RCC 7860 (cell line): ENCODE measurements at places on chromosomes 2 and 18.

DNA sequence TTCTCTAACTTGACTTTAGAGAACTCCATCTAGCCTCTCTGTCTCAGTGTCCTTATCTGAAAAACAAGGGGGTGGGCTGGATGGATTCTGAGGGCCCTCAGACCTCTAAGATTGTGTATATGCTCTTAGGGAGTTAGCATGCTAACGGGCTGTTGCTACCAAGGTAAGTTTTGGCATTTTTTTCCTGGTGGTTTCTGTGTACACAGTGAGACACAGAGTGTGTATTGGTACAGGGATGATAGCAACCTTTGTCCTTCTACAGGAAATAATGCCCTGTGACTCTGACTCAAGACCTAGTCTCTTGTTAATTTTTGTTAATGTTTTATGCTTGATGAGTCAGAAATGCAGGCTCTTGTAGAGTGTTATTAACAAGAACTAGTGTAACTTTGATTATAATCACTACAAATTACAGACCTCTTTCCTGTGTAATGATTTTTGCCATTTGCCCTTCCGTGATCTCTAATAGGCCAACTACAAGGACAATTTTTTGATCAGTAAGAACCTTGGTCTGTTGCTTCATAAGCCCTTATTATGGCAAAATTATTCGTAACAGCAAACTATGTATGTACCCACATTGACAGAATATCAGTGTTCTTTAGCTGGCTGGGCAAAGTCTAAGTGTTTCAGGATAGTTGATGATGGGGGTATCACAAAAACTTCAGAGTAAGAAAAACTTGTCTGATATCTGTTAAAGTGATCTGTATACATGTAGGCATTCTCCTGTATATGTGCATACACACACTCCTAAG lies 89.7 kb downstream of the SPTBN1 start:
- peak; percentile 97 for DNase-seq

- DNase-seq, result no peak
Measured at GRCh38 chr2:590214-591175, 86.7 kb downstream of the TMEM18 start.

DNA sequence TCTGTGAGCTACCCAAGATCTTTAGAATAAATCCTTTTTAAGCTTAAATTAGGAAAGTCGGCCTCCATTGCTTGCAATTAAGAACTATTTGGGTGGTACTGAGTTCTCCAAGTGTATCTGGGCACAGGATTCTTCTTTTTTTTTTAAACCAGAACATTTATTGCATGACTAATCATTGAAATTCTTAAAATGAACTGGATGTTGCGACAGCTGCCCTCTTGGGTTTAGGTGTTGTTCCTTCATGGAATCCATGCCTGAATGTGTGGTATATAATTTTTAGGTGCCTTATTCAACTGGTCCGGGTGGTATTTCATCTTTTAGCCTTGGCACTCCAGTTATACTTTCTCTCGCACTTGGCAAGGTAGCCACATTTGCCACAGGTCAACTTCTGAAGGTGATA lies 14.5 kb upstream of the KCNK3 start:
- no peak for DNase-seq

GRCh38 chr2:128591861-128592822 lies 273.5 kb upstream of the HS6ST1 start:
- DNase-seq, result no peak

DNA sequence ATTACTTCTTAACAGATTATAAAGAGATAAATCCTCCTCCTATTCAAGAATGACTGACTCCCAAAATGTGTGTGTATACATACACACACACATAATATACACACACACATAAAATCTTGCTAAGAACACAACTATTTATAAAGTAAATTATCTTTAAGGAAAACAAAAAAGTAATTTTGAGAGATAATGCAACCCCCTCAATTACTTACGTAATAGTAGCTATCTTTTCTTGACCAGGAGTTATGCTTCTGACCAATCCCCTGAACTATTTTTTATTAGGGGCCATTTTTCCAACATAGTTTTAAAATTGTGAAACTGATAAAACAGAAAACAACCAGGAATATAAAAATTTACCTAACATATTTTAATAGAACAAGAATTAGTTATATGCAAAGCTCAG lies 113.0 kb upstream of the CHRNA1 start:
- DNase-seq, result no peak

GRCh38 chr2:160367887-160368286 lies 125.7 kb downstream of the RBMS1 start:
- DNase-seq, result peak; percentile 96

- DNase-seq, result no peak
Measured at GRCh38 chr2:8151888-8152287, 530.0 kb upstream of the ID2 start.

- no peak for DNase-seq
Measured at GRCh38 chr2:101987832-101988231, 3.9 kb upstream of the IL1R2 start.

GRCh38 chr2:105772362-105772761 lies 27.6 kb downstream of the NCK2 start:
- DNase-seq, result peak; percentile 14

DNA sequence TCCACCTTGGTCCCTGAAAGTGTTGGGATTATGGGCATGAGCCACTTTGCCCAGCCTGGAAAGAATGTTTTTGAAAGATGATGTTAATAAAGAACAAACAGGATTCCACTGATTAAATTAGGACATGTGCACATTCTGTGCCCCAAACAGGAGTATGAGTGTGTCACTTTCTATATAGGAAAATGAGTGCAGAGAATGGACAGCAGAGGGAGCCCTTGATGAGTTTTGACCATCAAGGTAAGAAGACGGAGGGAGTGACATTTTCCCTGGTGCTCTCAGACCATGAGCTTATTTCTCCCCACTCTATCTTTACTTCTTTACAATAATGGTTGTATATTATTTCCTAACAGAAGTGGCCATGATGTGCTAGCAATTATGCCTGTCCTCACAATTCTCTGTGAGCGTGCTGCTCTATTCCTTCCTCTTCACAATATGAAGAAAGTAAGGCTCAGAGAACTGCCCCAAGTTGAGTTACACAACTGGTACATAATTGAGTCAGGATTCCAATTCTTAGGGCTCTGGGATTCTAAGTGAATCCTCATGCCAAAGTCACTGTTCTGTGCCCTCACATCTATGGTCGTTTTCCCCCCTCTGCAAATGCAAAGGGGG lies 20.6 kb downstream of the RPL37A start:
- DNase-seq, result peak; percentile 54
